Fibroblast of lung (primary cell): ENCODE measurements at places on chromosomes 7 and 10.

DNA sequence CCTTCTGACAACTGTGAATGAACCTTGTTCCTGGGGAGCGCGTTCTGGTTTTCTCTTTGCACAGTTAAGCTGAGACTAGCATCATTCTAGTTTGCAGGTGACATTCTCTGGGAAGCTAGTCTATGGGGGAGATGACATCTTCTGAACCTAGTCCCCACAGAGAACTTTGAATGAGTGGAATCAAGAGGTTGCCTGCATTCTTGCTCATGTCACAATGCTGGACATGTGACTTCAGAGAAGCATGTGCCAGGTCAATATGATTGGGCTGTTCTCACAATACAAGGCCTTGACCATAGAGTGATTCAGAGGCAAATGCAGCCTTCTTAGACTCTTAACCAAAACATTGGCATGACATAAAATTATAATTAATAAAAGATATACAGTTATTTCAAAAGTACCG is 22.1 kb downstream of the KLLN start:
- DNase-seq = no peak

- DNase-seq = no peak
Measured at GRCh38 chr7:108421720-108422331, 34.4 kb downstream of the NRCAM start.

DNA sequence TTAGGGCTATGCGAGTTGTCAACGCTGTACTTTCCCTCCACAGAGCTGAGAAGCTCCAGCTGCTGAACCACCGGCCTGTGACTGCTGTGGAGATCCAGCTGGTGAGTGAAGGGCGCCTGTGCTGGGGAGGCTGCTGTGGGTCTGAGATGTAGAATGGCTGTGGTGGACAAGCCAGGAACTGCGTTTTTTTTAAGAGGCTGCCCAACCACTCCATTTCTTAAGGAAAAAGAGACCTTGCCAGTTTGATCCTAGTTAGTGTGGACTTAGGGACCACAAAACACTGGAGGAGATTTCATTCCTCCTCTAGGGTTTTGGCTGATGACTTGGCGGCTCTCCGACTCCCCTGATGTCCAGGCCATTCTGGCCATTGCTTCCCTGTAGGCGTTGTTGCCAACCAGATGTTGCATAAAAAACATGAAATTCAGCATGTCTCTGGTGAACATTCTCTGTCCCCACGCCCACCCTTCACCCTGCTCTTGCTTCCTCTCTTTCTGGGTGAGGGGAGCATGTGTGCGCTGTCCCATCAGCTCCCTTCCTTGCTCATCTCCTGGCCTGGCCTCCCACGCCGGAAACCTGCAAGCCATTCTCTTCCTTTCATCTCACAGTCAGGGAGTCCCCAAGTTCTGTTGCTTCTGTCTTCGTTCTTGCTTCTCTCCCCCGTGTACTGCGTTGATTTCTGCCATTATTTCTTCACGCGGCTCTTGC is 30.9 kb downstream of the CRCP start:
- peak; percentile 94 for DNase-seq

DNA sequence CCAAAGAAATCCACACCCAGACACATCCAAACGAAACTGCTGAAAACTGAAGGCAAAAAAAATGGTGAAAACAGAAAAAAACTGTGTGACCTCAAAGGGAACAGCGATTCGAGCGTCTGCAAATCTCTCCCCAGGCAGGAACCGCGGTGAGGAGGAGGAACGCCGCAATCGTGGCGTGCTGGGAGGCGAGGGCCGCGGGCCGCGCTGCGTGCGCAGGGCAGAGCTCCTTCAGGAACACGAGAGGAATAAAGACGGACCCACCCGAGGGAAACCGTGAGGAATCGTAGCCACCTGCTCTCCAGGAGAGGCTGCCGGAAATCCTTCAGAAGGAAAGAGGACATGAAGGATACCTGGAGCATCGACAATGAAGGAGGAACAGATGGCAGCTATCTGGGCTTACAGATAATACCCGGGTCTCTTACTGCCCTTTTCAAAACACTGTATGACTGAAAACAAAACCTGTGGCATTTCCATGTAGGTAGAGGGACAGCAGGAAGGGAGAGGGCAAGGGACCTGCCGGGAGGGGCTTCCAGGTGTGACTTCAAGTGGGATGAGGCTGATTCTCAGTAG is 266.0 kb downstream of the MAD1L1 start:
- DNase-seq = no peak

DNA sequence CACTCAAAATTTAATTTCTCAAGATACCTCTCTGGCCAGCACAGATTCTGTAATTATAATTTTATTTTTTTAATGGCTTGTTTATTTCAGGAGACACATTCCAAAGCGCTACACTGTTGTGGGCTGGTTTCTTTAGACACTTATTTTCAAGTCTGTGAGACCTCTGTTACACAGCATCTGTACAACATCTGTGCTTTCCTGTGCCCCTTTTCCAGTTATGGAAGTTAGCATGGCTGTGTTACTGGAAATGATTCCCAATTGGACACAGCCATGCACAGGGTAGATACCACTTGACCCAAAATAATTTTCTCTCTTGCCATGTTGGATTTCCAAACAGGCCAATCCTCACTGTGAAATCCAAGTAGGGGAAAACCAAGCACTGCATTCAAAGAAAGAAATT is 172.3 kb upstream of the ADCY1 start:
- DNase-seq = no peak

GRCh38 chr10:98485959-98486358 is 39.2 kb upstream of the HPS1 start:
- peak; percentile 11 for DNase-seq

DNA sequence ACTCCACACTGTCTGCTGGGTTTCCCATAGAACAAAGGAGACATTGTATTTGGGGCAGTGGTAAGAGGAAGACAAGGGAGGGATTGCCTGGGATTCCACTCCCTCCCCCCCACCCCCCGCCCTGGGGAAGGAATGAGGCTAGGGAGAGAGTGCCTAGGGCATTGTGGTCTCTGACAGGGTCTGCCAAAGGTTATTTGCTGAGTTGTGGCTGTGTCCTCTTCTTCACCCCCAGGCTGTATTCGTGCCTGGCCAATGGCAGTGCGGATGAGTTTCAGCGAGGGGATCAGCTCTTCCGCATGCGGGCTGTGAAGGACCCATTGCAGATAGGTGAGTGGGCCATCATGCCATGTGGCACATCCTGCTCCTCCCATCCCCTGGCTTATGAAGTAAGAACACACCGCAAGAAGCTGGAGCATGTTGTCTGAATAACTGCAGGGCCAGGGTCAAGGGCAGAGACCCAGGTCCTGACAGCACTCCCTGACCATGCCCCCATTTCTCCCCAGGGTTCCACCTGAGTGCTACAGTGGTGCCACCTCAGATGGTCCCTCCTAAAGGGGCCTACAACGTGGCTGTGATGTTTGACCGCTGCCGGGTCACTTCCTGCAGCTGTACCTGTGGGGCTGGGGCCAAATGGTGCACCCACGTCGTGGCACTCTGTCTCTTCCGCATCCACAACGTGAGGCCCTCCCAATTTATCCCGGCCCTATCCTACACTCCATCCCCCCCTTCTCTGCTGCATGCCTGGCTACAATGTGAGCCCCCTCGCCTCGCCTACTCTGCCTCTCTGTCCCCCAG is 3.7 kb downstream of the ZSWIM8 start:
- no peak for DNase-seq

- DNase-seq = peak; percentile 85
Measured at GRCh38 chr10:63267414-63268148, 134.5 kb downstream of the NRBF2 start.

- no peak for DNase-seq
Measured at GRCh38 chr10:49151481-49151880, 17.7 kb upstream of the FAM170B start.

DNA sequence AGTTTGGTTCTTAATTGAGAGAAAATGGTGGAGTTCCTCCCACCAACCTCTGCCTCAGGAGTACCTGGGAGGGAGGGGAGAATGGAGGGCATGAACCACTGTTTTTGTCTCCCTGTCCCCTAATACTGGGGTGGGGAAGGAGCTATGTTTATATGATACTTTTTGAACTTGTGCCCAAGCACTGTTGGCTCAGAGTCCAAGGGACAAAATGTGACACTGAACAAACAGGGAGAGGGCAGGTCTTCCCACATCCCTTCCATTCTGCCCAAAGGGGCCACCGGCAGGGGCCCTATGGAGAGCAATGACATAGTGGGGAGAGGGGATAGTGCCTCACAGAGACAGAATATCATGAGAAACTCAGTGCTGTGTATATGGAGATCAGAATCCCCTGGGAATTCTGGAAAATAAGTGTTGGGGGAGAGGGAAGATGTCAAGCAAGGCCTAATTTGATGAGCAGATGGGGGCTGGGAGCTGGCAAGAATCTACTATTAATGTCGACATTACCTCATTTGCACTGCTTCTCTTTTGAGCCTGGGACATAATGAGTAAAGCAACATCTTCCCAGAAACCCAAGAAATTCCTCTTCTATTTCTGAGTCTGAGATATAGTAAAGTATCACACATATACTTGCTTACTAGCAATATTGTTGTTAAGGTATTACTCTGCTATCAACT is 180.6 kb downstream of the CYP26A1 start:
- DNase-seq = no peak

DNA sequence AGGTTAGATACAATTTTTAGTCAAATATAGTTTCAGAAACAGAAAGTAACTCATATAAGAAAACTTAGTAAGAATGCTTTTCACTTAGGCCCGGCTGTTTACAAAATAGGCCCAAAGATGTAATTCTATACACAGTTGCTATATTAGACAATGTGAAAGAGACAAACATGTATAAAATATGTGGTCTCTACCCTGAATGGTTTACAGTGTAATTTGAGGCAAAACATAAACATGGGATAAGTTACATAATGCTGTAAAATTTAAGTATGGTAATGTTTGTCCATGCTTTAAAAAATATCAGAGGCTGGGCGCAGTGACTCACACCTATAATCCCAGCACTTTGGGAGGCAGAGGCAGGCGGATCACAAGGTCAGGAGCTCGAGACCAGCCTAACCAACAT is 18.7 kb downstream of the KRIT1 start:
- DNase-seq = peak; percentile 12

DNA sequence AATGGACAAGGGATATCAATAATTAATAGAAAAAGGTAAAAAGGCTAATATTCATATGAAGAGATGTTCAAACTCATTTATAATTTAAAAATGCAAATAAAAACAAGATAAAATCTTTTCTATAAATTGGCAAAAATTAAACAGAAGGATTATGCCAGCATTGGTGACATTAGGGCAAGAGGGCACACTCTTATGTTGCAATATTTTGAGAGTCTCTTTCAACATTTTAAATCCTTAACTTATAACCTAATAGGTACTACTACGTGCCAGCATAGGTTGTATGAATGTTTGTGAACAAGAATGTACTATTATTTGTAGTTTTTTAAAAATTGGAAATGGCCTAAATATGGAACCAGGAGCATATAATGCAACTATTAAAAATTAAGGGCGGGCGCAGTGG is 24.8 kb upstream of the PNLIPRP3 start:
- DNase-seq = no peak

DNA sequence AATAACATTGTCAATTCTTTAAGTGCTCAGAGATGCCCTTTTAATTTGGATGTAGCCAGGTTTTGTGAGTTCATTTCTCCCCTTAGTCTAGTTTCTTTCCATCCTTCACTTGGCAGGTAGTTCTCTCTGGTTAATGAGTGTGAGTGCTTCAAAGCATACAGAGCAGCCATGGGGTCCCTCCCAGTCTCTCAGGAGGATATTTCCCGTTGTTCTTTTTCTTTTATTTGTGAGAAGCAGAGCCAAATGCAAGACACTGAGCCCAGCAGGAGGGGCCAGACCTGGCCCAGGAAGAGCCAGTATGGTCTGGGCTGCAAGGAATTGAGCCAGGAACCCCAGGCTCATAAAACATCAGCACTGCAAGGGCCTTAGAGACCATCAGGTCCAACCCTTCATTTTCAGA is 52.4 kb downstream of the PLCE1 start:
- DNase-seq = no peak

DNA sequence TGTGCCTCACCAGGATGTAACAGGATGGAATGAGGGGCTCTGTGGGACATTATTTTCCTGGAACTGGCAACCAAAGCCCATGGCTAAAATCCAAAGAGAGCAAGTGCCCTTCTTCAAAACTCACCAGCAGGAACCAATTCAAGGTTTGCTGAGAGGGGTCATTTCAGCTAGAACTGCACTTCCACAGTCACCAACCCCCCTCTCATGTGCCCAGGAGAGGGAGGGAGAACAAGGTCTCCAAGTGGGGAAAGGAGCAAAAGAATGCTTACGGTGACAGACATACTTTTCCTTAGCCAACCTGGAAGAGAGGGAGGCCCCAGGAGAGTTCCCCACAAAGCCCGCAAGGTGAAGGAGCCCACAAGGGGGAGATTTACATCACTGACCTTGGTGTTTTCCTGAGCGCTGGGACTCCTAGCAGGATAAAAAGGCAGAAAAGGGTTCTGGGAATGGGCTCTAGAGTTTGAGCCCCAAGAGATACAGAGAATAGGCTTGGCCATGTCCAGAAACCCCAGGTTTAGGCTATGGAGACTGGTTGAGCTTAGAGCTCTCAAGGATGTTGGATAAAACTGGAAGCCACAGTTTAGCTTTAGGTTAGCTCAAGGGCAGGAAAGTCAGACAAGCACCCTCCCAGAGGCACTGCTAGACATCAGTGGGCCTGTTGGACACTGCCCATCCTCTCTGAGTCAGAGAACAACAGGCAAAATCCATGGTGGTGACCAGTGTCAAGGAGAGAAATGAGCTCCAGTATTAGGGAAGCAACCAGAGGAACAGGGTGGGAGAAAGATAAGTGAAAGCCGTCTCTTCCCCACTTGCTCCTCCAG is 63.9 kb upstream of the GHITM start:
- DNase-seq = no peak

GRCh38 chr10:12907656-12908055 is 93.9 kb downstream of the CCDC3 start:
- DNase-seq = peak; percentile 39

- DNase-seq = no peak
Measured at GRCh38 chr7:90839316-90839715, 243.2 kb downstream of the CDK14 start.

- no peak for DNase-seq
Measured at GRCh38 chr10:91495402-91495801, 85.3 kb downstream of the HECTD2 start.

DNA sequence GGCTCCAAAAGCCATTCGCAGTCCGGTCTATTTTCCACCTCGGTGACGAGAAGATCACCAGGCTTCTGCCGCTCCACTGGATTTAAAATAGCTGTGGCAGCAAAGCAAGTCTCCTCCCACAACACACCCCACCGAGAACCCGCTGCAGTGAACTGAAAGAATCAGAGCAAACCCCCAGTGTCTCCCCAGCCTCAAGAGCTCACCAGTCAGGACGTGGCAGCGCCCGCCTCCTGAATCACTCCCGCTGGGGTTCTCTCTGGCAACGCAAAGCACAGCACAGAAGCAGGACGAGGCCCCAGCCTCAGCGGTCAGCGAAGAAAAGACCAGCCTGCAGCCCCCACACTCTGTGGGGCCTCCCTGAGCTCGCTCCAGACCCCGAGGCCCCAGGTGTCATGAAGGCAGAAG is 126.1 kb upstream of the PPP2R2D start:
- no peak for DNase-seq
